ENCODE measurements at places on chromosomes 6 and 20.
A peak's percentile ranks its signal among the peaks of the same experiment; 100 is the strongest.

GRCh38 chr6:129774697-129775447 is 64.9 kb upstream of the ARHGAP18 start:
- DNase-seq = no peak

- DNase-seq = no peak
These were observed 108.1 kb downstream of the TRMT11 start for GRCh38 chr6:126094411-126094810.

DNA sequence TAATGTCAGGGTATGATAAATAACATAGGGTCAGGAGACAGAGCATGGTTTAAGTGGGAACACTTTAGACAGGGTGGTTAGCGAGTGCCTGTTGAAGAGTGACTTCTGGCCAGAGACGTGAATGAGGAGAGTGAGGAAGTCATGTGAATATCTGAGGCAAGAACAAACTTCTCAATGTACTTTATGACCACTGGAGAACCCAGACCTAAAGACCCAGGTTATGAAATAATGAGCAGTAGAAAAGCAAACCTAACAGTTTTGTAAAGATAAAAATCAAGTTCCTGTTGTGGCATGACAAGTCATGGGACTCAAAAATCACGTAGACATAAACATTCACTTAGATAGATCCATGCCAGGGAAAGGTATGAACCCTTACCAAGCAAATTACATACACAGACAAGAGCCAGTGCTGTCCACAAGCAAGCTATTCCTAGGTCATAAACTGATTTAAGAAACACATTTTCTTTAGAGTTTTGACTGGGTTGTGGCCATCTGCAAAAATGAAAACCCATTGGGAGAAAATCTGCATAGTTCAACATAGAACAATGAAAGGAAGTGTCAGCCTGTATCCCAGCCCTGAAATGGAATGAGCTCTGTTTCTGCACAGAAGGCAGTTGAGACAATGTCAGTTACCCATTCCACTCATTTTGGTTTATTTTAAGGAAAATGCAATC is 2.2 kb upstream of the MYCT1 start:
- DNase-seq = no peak

DNA sequence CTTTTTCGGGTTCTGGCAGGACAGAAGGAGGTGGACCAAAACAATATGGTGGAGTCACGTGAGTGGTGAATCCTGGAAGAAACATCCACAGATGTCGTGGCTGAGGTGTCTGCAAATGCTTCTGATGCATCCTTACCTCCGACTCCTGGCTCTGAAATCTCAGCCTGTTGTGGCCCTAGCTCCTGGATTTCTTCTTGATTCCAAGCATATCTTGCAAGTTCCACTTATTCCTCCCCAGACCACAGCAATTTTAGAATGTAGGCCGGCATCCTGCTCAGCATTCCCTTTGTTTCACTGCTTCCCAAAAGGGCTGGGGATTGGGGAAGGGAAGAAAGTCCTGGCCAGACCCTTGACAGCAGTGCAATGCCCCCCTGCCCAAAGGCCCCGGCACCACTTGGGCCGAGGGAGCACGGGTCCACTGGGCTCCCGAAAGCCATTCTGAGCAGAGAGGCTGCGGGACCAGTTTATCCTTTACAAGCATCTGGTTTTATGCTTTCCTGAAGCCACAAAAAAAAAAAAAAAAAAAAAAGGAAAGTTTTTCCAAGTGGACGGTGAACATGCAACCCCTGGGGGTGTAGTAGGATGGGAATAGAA is 200.9 kb upstream of the RNF24 start:
- DNase-seq = no peak

DNA sequence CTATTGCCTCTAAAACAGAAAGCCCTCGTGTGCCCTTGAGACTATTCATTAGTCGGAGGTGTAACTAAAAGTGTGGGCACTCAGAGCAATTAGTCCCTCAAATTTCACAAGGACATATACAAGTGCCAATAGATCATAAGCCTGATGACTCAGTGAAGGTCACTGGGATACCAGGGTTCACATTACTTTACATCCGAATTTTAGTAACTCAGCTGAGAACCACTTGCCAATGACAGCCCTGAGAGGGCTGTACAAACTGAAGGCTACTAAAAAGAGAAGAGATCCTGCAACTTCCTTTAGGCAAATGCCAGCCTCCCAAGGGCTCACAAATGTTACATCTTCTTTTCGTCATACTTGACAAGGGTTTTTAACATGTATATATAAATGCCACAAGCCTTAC is 369.6 kb downstream of the TENT5A start:
- no peak for DNase-seq

DNA sequence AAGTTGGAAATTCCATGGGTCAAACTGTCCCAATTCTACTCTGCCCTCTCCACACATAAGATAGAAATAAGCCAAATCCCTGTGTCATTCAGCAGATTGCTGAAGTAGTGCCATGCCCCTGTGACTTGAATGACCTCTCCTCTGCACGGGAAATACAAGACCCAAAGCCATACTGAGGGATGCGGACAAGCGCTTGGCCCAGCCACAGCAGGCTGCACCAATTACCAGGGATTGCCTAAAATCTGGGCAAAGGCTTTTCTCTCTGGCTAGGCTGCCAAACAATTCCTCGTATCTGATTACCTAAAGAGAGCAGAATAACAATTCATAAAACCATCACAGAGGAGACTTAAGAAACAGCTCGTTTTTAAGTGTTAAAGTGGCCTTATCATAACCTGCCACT is 421.8 kb upstream of the JARID2 start:
- DNase-seq = no peak

DNA sequence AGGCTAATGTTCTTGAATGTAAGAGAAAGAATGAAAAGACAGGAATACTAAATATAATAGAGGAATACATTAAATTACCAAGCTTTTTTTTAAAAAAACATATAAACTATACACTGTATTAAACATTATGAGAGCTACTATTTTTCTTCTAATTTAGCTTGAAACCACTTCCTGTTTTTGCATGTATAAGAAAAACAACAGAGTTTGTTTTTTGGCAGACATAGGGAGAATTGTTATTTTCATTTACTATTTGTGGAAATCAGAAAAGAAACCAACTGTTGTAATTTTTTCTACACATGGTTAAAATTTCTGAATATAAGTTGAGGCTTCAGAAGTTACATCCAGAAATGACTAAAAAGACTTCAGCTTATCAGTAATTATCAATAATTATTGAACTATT is 991.8 kb upstream of the GJE1 start:
- no peak for DNase-seq

- peak; percentile 48 for DNase-seq
These were observed 5.3 kb upstream of the FOXC1 start for GRCh38 chr6:1604158-1605003.

DNA sequence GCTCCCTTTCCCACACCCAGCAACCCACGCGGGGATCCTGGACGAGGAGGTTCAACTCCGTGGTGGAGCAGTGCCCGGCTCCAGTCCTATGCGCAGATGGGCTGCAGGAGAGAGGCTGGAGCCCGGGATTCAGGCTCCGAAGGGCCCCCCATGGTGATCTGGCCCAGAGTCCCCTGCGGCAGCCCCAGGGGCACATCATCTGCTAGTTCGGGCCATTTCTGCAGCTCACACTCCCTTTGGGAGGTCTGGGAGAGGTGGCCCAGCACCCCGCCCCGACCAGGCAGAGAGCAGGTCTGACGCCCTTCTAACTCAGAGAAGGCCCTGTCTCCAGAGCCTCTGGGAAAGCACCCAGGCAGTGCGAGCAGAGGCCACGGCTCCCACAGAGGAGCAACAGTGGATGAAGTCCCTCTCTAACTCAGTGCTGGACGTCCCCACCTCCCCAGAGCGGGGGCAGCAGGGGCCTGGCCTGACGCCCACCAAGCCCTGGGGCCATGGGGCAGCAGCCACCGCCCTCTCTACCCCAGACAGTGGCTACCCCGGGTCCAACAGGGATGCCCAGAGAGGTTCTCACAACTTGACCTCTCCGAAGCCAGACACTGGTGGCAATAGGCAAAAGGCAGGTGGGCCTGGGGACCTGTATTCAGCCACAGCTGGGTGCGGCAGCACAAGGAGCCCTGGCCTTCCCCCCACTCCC is 3.3 kb downstream of the KCNQ2 start:
- DNase-seq = no peak

GRCh38 chr6:61833176-61833755 is 452.8 kb downstream of the KHDRBS2 start:
- no peak for DNase-seq

DNA sequence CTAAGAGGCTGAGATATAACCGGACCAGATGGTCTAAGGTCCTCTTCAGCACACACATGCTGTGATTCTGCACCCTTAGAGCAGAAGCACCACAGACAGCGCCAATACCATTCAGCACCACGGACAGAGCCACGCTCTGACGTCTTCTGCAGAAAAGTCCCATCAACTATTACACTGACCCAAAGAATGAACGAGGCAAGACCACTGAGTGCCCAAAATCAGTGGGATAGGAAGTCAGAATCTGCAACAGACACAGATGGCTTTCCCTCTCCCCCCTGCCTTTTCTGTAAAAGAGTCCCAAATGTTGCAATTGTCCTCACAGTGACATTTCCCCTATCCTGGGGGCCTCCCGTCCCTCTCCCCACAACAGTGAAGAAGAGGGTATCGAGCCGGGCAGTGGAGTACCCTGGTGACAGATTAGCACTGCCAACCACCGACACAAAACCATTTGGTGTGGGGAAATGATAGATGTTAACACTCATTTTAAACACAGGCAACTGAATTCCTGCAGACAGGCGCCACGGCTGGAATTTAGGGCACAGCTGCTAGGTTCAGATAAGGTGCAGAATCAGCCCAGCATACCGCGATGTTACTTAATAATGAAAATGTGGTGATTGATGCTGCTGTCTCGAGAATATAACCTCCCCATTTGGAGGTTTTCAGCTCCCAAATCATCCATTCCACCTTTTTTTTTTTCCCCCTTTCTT is 66.6 kb upstream of the CTNNBL1 start:
- no peak for DNase-seq

DNA sequence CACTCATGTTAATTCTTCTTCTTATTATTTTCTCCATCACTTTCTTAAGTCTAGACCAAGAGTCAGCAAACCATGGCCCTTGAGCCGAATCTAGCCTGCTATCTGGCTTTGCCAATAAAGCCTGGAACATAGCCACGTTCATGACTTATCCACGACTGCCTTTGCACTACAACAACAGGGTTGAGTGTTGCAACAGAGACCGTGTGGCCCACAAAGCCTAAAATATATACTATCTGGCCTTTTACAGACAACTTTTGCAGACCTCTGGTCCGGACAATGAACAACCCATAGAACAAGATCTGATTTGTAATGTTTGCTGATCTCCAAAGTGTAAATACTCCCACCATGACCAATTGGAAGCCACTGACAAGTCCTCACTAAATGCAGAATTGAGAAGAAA is 140.5 kb upstream of the CDYL start:
- DNase-seq = no peak

- DNase-seq = no peak
These were observed 1225.9 kb upstream of the MAP3K7 start for GRCh38 chr6:91812596-91813274.

GRCh38 chr20:57660181-57660921 is 40.1 kb upstream of the ZBP1 start:
- DNase-seq = no peak

GRCh38 chr6:40342723-40343122 is 244.4 kb downstream of the LRFN2 start:
- DNase-seq = no peak

- no peak for DNase-seq
These were observed 91.6 kb downstream of the PRL start for GRCh38 chr6:22205266-22205665.

GRCh38 chr6:33147807-33148666 is 44.2 kb downstream of the COL11A2 start:
- no peak for DNase-seq

All from activated CD4-positive, alpha-beta T cell treated with anti-CD3 and anti-CD28 coated beads for 1 hour (primary cell).